ENCODE measurements at places on chromosomes 2 and 18. TPM values are rescaled to one million over a fixed set of nuclear protein-coding genes. Genes with fewer than 3 reads are reported as not detected.

DNA sequence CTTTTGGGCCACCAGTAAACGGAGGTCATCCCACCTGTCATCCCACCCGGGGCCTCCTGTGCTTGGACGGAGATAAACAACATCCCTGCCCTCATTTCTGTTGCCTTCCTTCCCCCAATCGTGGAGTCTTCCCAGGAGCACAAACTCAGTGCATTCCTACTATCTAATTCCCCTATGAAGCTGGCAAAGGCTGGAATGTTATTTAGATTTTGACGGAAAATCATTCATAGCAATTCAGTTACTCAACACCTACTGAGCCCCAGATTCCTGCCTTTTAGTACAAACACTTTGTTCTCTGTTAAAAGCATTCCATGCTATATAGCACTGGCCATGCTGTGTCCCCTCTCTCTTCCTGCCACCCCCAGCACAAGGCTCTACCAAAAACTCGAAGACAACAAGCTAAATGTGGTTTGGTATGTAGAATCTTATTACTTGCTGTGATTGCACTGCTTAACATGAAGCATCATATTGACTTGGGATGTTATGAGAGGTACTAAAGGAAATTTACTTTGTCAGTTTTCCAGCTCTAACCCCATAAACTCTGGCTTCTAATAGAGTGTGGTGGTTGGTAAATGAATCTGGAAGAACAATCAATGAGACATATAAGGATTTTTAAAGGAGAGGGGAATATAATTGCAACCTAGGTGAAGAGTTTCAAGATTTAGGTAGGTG lies 32.3 kb upstream of the IMPA2 start:
- no peak for DNase-seq

Gene CFC1
- not detected for polyA plus RNA-seq

- peak; percentile 59 for DNase-seq
Observed at GRCh38 chr2:173589604-173590275, 235.1 kb downstream of the CDCA7 start.

- DNase-seq, result no peak
Observed at GRCh38 chr2:196307775-196308305, 136.5 kb upstream of the STK17B start.

Gene ZSCAN30
- 27.7 TPM for polyA plus RNA-seq

DNA sequence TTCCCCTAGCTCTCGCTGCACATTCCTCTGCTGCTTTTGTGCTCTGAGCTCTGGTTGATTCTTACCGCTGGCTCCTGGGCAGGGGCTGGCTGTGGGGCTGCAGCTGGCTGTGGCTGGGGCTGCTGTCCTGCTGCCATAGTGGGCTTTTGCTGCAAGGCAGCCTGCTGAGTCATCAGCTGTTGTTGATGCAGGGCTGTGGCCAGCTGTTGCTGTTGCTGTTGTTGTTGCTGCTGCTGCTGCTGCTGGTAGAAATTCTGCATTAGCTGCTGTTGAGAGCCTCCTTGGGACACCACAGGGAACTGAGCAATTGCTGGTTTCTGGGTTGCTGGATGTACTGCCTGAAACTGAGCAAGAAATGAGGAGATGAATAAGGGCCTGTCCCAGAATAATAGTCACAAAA lies 77.2 kb upstream of the NFU1 start:
- peak; percentile 20 for DNase-seq

Gene DDX18
- polyA plus RNA-seq, result 41.9 TPM

DNA sequence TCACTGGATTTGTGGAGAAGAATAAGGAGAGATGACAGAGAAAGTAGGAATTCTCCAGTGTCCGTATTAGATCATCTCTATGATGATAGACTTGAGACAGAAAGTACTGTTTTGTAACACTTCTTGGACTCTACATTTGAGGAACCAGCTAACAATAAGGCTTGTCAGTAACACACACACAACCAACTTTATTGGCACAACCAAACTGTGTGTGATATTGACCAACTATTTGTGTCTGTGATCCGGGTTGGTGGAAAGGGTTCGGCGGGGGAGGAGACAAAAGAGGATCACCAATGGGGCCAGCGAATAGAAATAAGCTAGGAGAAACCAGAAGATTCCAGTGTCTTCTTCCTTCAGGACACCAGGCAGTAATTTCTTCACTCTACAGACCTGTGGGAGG lies 79.8 kb downstream of the MARCHF4 start:
- no peak for DNase-seq

GRCh38 chr2:393711-394696 lies 106.1 kb upstream of the ALKAL2 start:
- no peak for DNase-seq

DNA sequence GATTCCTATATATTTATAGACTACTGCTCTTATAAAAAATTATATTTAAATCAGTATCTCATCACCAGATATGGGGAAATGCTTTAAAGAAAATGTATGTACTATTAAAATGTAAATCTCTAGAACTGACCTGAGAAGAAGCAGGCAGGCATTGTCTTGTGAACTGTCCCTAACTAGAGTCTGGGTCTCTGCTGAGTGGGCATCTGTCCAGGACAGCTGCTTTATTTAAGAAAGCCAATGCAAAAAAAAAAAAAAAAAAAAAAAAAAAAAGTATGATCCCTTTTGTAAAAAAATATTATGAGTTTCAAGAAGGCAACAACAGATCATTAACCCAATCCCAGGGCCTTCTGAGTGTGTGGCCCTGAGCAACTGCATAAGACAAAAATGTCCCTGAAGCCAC lies 66.0 kb downstream of the PAX3 start:
- DNase-seq, result no peak

DNA sequence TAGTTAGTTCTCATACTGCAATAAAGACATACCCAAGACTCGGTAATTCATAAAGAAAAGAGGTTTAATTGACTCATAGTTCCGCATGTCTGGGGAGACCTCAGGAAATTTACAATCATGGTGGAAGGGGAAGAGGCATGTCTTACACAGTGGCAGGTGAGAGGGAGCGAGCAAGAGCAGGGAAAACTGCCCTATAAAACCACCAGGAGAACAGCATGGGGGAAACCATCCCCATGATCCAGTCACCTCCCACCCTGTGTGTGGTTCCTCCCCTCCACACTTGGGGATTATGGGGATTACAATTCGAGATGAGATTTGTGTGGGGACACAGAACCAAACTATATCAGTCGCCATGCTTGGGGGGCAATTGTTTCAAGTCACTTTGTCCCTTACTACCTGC lies 1.1 kb upstream of the SSB start:
- no peak for DNase-seq

DNA sequence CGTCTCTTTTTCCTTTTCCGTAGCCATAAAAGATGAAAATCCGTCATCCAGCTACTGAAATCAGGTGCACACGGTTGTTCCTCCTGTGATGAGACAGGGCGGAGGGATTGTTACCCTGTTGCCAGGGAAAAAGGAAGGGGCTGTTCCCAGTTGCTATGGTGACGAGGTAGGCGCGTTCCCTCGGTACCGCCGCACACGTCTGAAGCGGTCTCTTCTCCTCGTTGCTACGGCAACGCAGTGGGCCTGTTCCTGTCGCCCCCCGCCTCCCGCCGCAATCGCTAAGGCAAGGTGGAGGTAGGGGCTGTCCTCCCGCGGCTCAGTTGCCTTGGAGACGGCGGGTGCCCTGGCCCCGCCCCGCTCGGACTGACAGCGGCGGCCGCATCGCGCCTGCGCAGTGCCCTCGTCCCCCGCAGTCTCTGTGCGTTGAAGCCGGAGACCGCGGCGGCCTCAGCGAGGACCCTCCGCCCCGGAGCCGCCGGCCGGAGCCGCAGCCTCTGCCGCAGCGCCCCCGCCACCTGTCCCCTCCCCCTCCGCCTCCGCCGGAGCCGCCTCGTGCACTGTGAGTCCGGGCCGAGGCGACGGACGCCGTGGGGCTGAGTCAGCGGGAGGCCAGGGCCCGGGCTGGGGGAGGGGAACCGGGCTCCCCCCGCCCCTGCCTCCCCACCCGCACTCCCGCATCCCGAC lies at the start of gene MAPRE3:
TSS of gene MAPRE3 (plus strand) at position 394 of the 684 bp plus-strand sequence. CDS start 51,582 bp downstream, outside the sequence.
- DNase-seq, result peak; percentile 82

- DNase-seq, result no peak
Observed at GRCh38 chr2:217948351-217948791, 54.4 kb downstream of the TNS1 start.

DNA sequence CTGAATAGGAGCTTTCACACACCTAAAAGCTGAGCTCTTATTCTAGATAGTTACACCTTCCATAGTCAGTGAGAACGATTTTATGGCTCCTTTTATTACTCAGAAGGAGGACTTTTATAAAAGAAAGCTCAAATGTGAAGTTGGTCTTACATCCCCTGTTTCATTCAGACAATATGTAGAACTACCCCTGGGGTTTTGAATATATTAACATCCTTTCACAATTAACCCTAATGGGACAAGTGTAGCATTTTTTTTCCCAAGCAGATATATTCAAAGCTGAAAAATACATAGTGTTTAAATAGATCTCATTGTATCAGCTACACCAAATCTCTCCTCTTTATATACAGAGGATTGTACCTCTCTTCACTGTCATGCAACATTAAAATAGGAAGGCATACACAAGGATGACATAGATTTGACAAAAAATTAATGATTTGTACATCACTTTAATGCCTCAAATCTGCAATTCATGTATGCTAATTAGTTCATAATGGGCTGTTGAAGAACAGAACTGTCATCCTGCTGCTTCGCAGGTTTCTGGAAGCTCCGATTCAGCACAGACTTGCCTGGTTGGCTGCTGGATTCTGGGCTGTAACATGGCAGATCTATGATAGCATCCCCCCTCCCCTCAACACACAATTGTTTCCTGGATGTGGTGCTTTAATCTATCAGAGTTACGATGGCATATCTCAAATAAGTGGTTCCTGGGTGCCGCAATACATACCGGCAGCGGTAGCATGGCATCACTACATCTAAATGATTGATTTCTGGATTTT lies 129.7 kb upstream of the PARD3B start:
- DNase-seq, result no peak

- DNase-seq, result no peak
Observed at GRCh38 chr2:46048693-46049092, 248.5 kb upstream of the EPAS1 start.

Gene SIX3
- not detected for polyA plus RNA-seq

Gene IMPACT
- polyA plus RNA-seq, result 36.6 TPM

DNA sequence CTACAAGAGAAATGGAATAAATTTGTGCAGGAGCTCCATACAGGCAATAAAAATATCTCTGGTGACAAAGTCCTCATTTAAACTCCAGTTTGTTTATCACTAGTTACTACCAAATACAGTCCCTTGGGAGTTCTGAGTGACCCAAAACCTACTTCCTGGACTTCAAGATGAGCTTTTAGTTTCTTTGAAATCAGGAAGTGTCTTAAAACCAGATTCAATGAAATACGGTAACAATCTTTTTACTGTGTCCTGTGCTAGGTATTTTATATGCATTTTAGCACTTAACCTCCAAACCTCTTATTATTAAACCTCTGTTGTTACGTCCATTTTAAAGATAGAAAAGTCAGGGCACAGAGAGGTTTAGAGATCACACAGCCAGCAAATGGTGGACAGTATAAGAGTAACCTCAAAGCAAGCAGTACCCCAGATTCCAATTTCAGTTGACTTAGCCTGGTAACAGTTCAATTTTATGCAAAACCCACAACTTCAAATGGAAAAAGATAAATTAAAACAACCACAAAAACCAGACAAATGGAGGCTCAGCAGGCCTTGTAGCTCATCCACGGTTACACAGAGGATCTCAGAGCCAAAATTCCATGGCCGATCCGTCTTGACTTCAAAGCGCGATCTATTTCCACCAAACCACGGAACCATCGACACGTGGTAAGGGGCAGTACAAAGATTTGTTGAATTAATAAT lies 1.3 kb upstream of the KCMF1 start:
- DNase-seq, result peak; percentile 43

Gene RPL31
- polyA plus RNA-seq, result 3,298 TPM

- no peak for DNase-seq
Observed at GRCh38 chr18:44343570-44343969, 337.1 kb upstream of the SETBP1 start.

DNA sequence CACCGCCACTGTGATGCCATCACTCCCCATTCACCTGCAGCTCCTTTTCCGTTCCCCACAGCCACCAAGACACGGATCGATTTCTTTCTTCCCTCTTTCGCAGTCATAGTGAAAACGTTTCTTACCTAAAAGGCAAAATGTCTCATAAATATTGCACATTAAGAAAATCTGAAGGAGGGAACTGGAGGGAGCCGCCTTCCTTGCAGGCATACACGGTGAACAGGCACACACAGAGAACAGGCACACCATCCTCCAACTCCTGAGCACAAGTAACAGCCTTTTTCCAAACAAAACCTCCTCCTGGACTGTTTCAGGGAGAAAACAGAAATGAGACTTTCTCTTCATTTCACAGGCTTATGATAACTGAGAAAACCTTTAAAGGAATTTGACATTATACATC lies 17.0 kb downstream of the MRPS5 start:
- no peak for DNase-seq

GRCh38 chr2:70767699-70768589 lies at the start of gene ADD2:
TSS of gene ADD2 (minus strand) at chr2:70768200. CDS start at chr2:70706408, 61,792 bp downstream.
- peak; percentile 49 for DNase-seq

Gene TTN
- polyA plus RNA-seq, result 337 TPM

DNA sequence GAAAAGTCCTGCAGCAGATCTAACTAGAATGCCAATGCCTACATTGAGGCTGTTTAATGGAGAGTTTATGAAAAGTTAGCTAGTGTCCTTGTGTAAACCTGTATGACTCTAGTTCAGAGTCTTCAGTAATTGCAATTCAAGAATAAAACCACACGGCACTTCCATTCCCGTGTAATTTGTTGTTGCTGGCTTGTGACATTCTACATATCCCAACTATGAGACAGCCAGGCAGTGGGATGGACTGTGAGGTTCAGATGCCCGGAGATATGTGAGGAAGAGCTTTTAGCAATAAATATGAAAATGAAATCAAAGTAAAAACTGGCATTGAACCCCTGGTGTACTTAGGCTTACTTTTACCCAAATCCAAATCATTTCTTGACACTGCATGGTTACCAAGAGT lies 263.4 kb downstream of the NEDD4L start:
- DNase-seq, result no peak
